ENCODE measurements at places on chromosomes 6 and 20.

DNA sequence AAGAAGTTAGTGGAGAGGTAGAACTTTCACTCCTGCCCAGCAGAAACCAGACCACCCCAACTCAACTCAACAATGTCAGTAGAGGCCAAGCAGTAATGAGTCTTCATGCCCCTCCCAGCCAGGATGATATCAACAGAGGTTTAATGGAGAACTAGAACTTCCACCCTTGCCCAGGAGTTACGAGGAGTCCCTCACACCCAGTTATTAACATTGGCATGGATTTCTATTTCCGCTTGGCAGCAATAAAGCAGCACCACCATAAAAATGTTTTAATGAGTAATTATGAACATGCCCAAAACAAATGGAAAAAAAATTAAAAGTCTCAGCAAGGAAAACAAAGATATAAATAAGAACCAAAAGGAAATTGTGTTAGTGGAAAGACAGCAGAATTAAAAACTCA lies 40.7 kb upstream of the ID4 start:
- DNase-seq, result no peak

- no peak for DNase-seq
Measured at GRCh38 chr20:609371-609964, 641 bp downstream of the TCF15 start.

- DNase-seq, result no peak
Measured at GRCh38 chr6:111462770-111463391, 20.1 kb downstream of the REV3L start.

- DNase-seq, result no peak
Measured at GRCh38 chr6:128230267-128230989, 290.0 kb downstream of the PTPRK start.

- DNase-seq, result no peak
Measured at GRCh38 chr20:16613954-16614353, 40.7 kb upstream of the KIF16B start.

- no peak for DNase-seq
Measured at GRCh38 chr20:1881240-1881835, 13.9 kb upstream of the SIRPA start.

GRCh38 chr20:43911066-43911465 lies 3.6 kb upstream of the TOX2 start:
- no peak for DNase-seq

DNA sequence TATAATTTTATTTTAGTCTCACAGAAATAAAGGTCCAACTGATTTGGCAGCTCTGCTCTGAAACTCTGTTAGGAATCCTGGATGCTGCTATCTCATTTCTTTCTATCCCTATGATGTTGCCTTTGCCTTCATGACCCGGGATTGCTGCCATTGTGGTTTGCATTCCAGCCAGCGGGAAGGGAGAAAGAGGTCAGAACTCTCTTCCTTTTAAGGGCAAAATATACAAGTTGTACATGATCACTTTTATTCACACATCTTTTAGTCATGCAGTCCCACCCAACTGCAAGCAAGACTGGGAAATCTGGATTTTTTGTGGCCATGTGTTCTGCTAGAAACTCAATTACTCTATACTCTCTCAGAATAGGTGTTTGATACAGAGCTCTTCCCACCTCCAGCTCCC lies 263.1 kb upstream of the ZFP64 start:
- DNase-seq, result no peak

GRCh38 chr20:60491051-60491581 lies 532.9 kb downstream of the CDH26 start:
- no peak for DNase-seq

- no peak for DNase-seq
Measured at GRCh38 chr6:158452191-158452590, 107.7 kb upstream of the TMEM181 start.

- no peak for DNase-seq
Measured at GRCh38 chr6:63188828-63189227, 22.4 kb upstream of the FKBP1C start.

- no peak for DNase-seq
Measured at GRCh38 chr6:44399991-44400390, 12.5 kb downstream of the CDC5L start.

DNA sequence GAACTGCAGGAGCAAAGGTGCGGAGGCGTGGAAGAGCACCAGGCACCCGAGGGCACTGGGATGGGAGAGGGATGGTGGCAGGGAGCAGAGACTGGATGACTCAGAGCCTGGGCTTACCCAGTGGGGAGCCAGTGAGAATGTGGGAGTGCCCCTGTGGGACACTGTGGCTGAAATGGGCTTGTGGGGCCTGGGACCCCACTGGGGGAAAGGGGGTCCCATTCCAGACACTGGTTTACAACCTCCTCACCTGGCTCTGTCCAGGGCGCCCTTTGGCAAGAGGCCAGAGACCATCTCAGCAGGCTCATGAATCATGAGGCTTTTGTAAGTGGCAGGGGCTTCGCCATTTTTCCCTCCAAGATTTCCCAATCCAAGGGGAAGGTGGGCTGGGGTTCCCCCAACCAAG lies 124.0 kb upstream of the MAFB start:
- no peak for DNase-seq

DNA sequence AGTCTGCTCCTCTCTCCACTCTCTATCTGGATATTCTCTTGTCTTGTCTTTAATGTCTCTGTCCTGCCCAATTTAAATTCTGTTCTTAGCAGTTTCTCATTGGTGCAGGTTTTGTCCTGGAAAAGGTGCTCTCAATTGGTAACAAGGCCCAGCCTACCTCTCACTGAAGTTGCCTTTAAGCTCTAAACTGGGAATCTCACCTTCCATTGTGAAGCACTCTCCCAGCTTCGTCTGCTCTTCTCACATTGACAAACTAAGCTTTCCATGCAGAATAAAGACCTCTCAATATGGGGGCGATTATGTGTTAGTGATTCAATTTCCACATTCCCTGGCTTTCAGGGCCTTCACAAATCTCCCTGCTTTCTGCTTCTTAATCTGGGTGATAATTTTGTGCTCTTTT lies 1712.2 kb downstream of the GRIK2 start:
- DNase-seq, result no peak

- no peak for DNase-seq
Measured at GRCh38 chr6:124887872-124888580, 74.2 kb upstream of the RNF217 start.

- no peak for DNase-seq
Measured at GRCh38 chr6:28683945-28684538, 158.4 kb downstream of the GPX5 start.

DNA sequence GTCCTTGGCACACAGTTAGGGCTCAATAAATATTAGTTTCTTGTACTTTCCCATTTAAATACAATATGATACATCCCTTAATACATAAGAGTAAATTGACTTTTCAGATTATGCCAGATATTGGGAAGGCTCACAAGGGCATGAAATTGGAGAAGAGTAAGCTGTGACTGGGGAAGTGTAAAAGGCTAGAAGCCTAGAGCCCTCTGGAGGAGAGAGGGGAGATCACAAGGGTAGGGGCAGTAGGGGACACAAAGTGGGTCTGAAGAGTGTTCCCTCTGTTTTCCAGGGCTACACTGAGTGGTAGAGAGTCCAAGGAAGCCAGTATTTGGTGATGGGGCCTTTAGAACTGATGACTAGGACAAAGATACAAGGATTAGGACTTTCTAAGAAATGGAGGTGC lies 562.9 kb upstream of the CHD6 start:
- no peak for DNase-seq

DNA sequence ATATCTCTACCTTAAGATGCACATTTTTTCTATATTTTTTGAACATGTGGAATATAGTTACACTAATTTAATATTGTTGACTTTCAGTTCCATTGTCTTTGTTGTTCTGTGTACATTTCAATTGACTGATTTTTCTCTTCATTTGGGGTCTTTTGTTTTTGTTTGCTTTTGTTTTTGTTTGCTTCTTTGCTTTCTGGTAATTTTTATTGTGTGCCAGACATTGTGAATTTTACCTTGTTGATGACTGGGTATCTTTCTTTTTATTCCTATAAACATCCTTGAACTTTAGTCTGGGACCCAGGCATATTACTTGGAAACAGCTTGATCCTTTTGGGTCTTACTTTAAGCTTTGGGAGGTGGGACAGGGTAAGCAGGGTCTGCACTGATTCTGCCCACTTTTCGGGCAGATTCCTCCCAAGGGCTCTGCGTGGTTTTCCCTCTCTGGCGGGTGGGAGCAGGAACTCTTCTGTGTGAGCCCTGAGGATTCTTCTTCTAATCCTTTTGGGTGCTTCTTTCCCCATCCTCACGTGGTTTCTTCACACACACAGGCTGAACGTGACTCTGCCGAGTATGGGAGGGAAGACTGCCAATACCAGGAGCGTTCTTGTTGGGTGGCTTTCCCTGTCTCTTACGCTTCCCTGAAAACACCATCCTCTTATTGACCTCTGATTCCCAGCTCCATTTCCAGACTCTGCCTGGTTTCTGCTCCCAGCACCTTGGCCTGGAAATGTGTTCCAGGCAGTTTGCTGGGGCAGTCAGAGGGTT lies 200.5 kb downstream of the ARID1B start:
- DNase-seq, result no peak

GRCh38 chr6:76881414-76881813 lies 581.9 kb downstream of the HTR1B start:
- no peak for DNase-seq

DNA sequence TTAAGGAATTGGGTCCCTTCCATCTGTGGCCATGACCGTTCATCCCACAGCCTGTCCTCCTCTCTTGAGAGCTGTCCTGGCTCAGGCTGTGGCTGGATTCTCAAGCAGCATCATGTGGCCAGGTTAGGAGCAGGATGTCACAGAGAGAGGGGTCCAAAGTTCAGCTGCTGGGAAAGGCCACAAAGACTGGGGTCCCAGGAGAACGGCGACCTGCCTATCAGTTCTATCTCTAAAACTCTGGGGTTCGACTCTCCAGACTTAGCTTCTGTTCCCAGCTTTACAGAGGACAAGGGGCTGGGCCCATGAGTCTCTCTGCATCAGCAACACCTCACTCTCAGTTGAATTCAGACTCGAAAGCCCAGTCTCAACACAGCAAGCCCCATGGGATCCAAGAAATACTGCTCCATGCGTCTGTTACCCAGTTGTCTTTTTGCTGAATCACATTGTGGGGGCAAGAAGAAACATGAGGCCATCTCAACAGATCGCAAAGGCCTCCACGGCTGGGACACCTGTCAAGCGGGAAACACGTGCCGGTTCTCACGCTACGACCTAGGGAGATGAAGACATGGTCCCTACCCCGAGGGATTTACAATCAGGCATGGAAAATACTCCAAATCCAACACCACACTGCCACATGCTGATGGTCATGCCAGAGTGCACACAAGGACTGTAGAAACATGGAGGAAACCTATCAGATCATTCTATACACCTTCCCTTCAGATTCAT lies 95.4 kb downstream of the SLC22A23 start:
- DNase-seq, result no peak

DNA sequence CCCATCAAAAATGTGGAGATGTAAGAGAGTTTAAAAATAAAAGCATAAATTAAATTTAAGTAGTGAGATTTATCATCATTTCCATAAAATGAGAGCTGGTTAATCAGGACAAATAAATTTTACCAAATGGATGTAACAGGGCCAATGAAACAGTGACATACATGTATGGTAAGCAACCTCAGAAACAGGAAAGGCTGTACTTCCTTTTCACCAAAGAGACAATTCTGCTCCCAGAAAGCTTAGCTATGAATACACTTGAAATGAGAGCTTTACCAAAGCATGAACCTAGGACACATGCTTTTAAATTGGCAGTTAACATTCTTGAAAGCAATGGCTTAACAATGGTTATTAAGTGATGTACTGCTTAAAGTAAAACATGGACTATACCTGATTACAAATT lies 12.1 kb upstream of the UBE2J1 start:
- DNase-seq, result no peak

GRCh38 chr6:112038268-112038667 lies 15.6 kb upstream of the CCN6 start:
- no peak for DNase-seq

- peak; percentile 63 for DNase-seq
Measured at GRCh38 chr6:31572041-31572911, at the start of gene LTA. LTA (plus strand) TSS chr6:31572289; CDS start chr6:31572743, 454 bp downstream.

GRCh38 chr6:35445691-35446090 lies 6.4 kb upstream of the FANCE start:
- DNase-seq, result no peak

GRCh38 chr6:38527371-38527770 lies 112.4 kb downstream of the BTBD9 start:
- no peak for DNase-seq

- no peak for DNase-seq
Measured at GRCh38 chr20:47318027-47318585, 38.4 kb downstream of the ZMYND8 start.

DNA sequence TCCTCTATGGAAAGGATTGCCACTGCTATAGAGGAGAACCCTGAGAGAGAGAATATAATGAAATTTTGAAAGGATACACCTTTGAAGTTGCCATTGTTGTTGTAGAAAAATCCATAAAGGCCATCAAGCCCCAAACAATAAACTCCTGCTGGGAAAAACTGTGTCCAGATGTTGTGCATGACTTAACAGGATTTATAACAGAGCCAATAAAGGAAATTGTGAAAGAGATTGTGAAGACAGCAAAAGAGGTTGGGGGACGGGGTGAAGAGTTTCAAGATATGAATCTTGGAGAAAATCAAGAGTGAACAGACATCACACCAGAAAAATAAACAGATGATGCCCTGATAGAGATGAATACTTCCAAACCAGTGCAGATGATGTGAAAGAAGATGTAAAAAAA lies 396.4 kb downstream of the BCKDHB start:
- DNase-seq, result no peak

DNA sequence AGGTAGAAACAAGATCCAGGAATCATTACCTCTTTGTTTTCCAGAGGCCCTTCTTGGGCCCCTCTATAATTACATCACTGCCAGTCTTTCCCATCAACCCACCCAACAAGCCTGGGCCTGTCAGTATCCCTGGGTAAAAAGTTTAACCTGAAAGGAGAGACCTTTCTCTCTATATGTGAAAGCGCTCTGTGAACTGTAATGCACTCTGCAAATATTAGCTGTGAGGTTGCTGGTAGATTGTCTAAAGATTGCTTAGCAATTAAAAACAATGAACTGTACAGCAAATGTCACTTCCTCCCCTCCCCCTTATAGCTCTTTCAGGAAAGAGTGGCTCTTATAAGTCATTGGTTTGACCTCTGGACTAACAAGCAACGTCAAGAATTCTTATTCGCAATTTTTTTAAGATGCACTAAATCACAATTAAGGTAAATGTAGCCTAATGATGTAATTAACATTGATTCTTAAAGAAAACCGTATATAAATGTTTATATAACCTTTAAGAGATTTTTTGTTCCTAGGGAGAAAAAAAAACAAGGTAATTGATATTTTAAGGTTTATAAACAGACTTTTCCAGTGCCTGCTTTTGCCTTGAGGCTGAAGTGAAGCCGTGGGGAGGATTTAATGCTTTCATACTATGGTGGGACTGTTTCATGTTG lies 18.4 kb downstream of the ECT2L start:
- DNase-seq, result no peak

- no peak for DNase-seq
Measured at GRCh38 chr6:32825966-32826365, 9.2 kb upstream of the HLA-DOB start.

Data from stimulated activated CD4-positive, alpha-beta T cell treated with anti-CD3 and anti-CD28 coated beads, Interleukin-1b, Interleukin-23, amount 100 ng/mL, for 1 hour (primary cell).